ENCODE measurements at places on chromosomes 12 and 14.

DNA sequence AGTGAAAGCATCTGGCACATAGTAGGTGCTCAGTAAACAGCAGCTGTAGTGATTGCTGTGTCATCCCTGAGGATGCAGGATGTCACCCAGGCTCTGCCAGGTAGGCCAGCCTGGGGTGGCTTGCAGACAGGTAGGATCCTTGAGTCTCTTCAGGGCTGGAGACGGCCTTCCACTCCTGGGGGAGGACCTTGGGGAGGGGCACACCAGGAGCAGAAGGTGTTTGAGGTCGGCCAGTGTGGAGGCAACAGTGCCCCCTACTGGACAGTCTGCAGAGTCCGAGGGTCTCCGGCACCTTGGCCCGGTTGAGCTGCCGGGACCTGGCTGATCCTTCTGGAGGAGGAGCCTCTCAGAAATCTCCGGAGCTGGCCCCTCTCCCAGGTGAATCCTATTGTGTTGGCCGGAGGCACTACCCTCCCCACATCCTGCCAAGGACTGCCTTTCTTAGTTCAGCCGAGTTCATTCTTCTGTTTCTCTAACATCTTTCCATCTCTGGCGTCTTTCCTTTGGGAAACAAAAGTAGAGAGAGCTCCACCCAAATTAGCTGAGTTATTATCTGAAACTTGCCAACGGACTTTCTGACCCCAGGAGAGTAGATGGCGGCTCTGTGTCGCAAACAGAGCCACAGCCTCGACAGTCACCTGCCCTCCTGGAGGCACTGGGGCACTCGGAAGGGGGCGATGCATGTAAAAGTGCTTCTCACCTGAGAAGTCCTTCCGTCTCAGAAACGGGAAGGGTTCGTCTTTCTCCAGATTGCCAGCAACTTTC is 41.8 kb upstream of the CLMN start:
- peak; percentile 61 for DNase-seq

- no peak for DNase-seq
Measured at GRCh38 chr14:71169861-71170260, 262.6 kb downstream of the PCNX1 start.

- DNase-seq = no peak
Measured at GRCh38 chr12:86852451-86852850, 596.3 kb upstream of the MGAT4C start.

DNA sequence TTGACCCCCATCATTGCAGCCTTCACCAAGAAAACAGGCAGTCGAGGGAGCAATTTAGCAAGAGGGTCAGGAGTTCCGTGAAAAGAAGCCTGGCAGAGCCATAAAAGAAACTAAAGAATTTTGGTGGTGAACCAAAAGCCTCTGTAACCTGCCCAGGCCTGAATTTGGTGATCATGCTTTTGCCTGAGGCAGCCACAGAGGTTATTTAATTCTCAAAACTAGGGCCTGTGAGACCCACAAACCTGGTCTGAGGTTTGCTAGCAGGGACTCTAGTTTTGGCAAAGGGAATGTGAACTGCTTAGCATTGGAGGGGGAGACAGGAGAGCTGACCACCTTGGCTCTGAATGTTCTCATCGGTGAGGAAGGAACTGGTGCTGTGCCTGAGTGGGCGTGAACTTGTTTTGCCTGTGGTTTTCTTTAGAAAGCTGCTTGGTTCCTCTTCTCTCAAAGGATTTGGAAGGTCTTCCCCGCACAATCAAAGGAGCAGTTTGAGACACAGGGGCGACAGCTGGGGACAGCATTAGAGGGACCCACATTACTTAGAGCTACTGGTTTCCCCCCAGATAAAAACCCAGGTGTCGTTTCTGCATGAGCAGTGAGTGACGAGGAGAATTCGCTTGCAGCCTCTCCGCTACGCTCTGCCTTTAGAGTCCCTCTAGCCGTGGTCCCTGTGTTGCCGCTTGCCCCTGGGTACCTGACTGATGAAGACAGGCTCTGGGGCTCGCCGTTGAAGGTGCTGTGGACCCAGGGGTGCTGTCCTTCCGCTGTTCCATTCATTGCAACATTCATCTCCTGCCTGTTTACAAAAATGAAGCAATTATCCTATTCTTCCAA is 12.6 kb upstream of the WNT5B start:
- no peak for DNase-seq

- DNase-seq = no peak
Measured at GRCh38 chr14:89349171-89350008, 67.6 kb downstream of the FOXN3 start.

- no peak for DNase-seq
Measured at GRCh38 chr12:77736219-77736965, 94.3 kb upstream of the NAV3 start.

DNA sequence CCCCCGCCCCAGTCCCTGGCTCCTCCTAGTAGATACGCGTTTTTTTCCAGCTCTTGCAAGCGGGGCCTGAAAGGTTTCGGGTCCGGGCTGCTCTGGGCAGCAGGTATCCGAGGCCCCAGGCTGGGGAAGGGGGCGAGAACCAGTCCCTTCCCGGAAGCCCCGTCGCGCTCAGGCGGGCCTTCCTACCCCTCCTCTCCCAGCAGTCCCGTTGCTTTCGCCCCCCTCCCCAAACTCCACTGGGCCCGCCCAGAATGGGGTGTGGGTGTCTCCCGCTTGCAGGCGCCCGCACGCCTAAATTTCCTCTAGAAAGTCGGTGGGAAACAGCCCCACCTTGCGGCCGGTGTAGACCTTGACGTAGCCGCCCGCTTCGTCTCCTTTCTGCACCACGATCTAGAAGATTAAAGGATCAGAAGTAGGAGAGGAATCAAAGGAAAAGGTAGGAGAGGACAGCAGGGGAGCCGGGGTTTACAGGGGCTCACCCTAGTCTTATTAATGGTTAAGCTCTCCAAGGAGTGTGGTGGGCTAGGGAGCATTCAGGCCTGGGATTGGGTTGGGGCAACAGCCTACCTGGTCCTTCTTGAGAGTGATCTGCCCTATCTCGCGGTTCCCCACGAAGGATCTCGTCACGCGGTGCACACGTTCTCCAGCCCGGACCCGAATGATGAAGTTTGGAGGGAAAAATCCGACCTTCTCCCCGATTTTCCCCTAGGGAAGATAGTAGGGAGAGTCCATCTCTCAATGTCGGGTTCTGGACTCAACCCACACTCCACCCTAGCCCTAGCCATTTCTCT is 7.3 kb downstream of the STAC3 start:
- peak; percentile 92 for DNase-seq

DNA sequence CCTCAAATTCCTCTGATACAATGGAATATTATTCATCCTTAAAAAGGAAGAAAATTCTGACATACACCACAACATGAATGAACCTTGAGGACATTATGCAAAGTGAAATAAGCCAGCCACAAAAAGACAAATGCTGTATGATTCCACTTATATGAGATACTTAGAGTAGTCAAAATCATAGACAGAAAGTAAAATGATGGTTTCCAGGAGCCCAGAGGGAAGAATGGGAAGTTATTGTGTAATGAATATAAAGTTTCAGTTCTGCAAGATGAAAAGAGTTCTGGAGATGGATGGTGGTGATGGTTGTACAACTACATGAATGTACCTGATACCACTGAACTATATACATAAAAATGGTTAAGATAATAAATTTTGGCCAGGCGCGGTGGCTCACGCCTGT is 18.3 kb downstream of the VWF start:
- DNase-seq = no peak

DNA sequence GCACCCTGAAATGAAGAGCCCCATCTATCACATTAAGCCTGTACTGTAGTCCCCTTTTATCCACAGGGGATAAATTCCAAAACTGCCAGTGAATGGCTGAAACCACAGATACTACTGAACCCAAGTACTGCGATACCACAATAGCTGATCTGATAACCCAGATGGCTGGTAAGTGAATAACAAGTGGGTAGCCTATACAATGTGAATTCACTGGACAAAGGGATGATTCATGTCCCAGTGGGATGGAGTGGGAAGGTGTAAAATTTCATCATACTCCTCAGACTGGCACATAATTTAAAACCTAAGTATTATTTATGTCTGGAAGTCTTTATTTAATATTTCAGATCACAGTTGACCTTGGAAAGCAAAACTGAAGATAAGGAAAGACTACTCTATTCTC is 201.3 kb downstream of the GPHN start:
- DNase-seq = no peak

GRCh38 chr14:80705241-80705980 is 236.1 kb downstream of the CEP128 start:
- no peak for DNase-seq

DNA sequence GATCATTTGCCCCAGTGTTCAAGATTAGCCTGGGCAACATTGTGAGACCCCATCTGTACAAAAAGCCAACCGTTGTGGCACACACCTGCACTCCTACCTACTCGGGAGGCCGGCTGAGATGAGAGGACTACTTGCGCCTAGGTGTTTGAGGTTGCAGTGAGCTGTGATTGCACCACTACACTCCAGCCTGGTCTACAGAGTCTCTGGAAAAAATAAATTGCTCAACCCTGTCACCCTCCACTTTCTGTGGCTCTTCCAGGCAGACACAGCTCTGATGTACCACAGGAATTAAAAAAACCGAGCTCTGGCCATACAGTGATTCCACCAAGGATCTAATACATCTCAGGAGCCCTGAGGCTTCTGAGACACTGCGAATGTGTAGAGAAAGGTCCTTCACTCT is 14.4 kb downstream of the TIMELESS start:
- no peak for DNase-seq

Data from stimulated activated CD4-positive, alpha-beta T cell treated with anti-CD3 and anti-CD28 coated beads, Interleukin-2, amount 100 ng/mL, for 24 hours (primary cell).